ENCODE measurements at places on chromosomes 5 and 9. TPM values are rescaled to one million over a fixed set of nuclear protein-coding genes. Genes with fewer than 3 reads are reported as not detected.

Gene RNF180
- total RNA-seq: 2.8 TPM

Gene WDR38
- not detected for total RNA-seq

Gene FOXD4L4
- total RNA-seq: 0.07 TPM

Gene TMC1
- not detected for total RNA-seq

Gene RASEF
- 1.7 TPM for total RNA-seq

All from NCI-H460 (cell line).